ENCODE measurements at places on chromosomes 6 and 20. TPM values are rescaled to one million over a fixed set of nuclear protein-coding genes. Genes with fewer than 3 reads are reported as not detected.
A peak's percentile ranks its signal among the peaks of the same experiment; 100 is the strongest.

DNA sequence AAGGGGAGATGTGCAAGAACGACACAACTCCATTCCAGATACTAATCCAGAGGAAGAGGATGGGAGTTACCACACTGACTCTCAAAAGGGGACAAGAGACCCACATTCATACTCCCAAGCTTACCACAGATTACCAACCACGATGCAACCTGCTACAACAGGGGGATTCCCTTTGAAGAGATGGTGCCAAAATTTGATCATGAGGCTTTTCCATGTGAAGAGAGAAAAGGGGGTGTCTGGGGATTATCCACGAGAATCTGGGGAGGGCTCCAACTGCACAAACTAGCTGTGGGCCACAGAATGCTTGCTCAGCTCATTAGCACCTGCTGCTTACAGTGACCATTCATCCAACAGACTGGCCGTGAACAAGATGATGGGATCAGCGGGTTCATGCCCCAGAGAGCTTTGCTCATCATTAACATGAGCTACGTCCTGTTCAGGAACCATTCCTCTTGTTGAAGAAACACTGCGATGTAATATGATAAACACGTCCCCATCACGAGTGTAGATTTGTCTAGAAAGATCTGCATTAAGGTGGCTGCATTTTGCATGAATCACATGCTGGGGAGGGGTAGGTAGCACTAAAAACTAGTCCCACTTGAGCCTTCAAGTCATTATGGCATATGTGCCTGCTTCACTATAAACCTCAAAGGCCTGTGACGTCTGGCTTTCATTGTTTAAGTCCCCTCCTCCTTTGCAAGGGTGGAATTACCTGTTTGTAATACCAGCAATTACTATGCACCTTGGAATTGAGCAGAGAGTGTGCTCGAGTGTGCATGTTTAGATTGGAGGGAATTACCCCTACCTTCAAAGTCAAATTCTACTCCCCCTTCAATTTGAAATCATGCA, 4.0 kb downstream of the PLAGL2 start:
- peaks cover 72% of the 10 kb centered on the region for H3K4me1 ChIP-seq
- no peak for DNase-seq
- H3K4me3 ChIP-seq, result no peak overlapping the region
- peaks cover 2% of the 10 kb centered on the region for H3K36me3 ChIP-seq
- H3K27me3 ChIP-seq, result no peaks in the 10 kb centered on the region
- peak overlapping the region; percentile 58 for H3K27ac ChIP-seq

GRCh38 chr6:152136449-152136825, 329.0 kb downstream of the ESR1 start:
- H3K4me3 ChIP-seq, result no peak overlapping the region
- no peak for DNase-seq
- no peaks in the 10 kb centered on the region for H3K4me1 ChIP-seq
- no peak overlapping the region for H3K27ac ChIP-seq

DNA sequence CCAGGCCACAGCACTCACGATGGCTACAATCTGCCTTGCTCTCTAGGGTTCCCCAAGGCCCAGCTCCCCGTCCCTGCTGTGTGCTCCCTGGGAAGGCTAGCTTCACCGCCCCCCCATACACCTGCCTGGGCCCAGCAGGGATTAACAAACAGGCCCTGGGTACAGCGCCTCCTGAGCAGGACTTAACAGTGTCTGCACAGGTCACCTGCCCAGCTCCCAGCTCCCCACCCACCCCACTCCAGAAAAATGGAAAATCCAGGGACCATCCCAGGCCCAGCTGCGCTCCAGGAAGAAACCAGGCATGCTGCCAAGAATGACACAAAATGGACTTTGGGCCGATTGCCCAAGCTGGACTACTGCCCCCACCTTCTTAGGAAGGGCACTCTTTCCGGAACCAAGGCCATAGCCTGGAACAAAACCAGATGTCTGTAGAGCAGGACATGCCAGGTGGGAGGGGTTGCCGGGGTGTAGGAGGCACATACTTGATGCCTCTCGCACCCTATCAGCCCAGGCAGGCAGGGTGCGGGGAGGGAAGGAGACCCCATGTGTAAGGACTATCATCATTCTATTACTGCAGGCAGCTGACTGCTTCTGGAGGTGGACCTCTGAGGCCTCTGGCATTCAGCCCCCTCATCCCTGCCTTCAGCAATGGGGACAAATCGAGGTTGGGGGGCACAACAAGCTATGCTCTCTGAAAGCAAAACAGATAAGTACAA, 104.9 kb downstream of the SNX5 start:
- H3K27ac ChIP-seq, result peak overlapping the region; percentile 67
- no peaks in the 10 kb centered on the region for H3K27me3 ChIP-seq
- no peaks in the 10 kb centered on the region for H3K36me3 ChIP-seq
- peak; percentile 94 for DNase-seq

DNA sequence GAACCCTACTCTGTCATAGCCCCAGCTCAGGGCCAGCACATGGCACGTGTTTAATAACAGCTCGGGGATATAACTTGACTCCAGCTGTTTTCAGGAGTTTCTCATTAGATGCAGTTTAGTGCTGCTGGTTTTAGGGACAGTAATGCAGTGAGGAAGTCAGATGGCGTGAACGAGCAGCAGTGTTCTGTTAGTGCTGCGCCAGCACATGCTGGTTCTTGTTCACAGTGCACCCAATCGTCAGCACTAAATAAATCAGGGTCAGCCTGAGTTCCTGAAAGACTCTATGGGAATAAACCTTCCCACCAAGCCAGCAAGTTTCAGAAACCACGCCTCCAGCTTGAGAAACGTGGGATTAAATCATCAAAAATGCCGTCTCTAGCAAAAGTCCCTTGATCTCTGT, 235.9 kb upstream of the SUPT3H start:
- no peaks in the 10 kb centered on the region for H3K4me1 ChIP-seq
- DNase-seq, result no peak
- H3K27ac ChIP-seq, result no peak overlapping the region
- H3K27me3 ChIP-seq, result no peaks in the 10 kb centered on the region
- H3K36me3 ChIP-seq, result no peaks in the 10 kb centered on the region

- H3K4me3 ChIP-seq, result no peak overlapping the region
- no peaks in the 10 kb centered on the region for H3K27me3 ChIP-seq
- H3K36me3 ChIP-seq, result no peaks in the 10 kb centered on the region
Measured at GRCh38 chr6:9710574-9710973, 704.3 kb downstream of the TFAP2A start.

DNA sequence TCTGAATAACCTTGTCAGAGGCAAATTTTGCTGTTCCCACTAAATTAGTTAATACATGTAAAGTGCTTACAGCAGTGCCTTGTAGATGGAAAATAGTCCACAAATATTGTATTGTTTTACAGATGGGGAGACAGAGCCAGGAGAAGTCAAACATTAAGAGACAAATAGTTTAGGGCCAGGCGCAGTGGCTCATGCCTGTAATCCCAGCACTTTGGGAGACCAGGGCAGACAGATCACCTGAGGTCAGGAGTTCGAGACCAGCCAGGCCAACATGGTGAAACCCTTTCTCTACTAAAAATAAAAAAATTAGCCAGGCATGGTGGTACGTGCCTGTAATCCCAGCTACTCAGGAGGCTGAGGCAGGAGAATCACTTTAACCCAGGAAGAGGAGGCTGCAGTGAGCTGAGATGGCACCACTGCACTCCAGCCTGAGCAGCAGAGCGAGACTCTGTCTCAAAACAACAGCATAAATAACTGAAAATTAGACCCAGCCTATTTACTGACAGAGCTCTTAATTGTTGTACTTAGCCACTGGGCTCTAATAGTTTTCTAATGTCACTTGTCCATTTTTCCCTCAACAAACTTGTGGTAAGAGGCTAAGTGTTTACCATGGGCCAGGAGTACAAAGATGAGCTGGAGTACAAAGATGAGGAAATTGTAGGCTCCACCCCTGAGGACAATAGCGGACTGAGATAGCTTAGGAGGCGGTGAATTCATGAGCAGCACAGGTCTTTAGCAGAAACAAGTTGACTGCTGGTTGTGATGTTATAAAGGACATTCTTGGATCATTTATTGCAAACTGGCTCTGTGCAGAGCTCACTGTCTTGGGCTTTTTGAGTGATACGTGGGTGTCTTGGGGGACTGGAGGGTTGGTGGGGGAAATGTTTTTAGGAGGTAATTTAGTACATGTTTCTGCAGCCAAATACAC, 6.4 kb downstream of the ZSWIM3 start:
- no peaks in the 10 kb centered on the region for H3K4me1 ChIP-seq
- H3K36me3 ChIP-seq, result no peaks in the 10 kb centered on the region
- H3K27me3 ChIP-seq, result no peaks in the 10 kb centered on the region
- no peak overlapping the region for H3K27ac ChIP-seq
- H3K4me3 ChIP-seq, result no peak overlapping the region

The RBL1 gene
- total RNA-seq, result 11.9 TPM

The SLC26A8 gene
- not detected for total RNA-seq

The RNF217 gene
- 10.5 TPM for total RNA-seq

The SFT2D1 gene
- total RNA-seq, result 28.0 TPM

All from body of pancreas (tissue), 4 donors.